Fibroblast of upper back skin (primary cell): ENCODE measurements at places on chromosomes 3 and 15.
A peak's percentile ranks its signal among the peaks of the same experiment; 100 is the strongest.

DNA sequence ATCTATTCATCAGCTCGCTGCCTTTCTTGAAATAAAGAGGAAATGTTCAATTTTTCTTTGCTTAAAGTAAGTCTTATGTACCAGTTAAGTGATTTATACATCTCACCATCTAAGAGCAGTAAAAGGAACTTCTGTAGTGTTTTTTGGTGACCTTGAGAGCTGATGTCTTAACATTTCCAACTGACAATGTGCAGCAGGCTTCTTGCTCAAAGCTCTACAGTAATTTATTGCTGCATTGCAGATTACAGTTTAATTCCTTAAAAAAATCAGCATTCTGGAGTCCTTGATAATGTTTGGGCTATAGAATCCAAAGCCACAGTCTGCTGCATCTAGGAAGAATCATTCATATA, 61.6 kb downstream of the DIPK2A start:
- no peak for DNase-seq

DNA sequence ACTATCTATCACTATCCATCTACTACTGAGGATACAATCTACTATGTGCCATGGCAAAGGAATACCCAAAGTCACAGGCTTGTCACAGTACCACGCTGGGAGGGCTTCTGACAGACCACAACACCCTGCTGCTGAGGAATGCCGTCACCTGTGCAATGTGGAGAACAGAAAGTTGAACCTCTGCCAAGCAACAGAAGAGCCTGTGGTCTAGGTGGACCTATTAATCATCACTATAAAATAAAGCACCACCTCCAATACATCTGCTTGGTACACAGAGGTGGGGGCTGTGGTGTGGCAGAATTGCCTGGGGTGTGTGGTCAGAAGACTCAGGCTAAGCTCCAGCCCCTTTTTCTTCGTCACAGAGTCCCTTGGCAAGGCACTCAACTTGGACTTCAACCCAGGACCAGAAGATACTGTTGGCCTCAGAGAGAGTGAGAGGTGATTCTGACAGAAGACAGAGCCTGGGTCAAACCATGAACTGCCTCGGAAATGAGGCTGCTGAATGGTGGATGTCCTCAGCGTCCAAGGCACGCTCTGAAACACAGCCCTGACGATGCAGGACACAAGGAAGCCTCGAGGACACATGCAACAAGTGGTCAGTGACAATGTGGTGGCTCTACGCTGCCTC, 189.4 kb upstream of the CHRNA7 start:
- DNase-seq, result no peak

GRCh38 chr3:53162672-53163443, 1.8 kb downstream of the PRKCD start:
- no peak for DNase-seq

DNA sequence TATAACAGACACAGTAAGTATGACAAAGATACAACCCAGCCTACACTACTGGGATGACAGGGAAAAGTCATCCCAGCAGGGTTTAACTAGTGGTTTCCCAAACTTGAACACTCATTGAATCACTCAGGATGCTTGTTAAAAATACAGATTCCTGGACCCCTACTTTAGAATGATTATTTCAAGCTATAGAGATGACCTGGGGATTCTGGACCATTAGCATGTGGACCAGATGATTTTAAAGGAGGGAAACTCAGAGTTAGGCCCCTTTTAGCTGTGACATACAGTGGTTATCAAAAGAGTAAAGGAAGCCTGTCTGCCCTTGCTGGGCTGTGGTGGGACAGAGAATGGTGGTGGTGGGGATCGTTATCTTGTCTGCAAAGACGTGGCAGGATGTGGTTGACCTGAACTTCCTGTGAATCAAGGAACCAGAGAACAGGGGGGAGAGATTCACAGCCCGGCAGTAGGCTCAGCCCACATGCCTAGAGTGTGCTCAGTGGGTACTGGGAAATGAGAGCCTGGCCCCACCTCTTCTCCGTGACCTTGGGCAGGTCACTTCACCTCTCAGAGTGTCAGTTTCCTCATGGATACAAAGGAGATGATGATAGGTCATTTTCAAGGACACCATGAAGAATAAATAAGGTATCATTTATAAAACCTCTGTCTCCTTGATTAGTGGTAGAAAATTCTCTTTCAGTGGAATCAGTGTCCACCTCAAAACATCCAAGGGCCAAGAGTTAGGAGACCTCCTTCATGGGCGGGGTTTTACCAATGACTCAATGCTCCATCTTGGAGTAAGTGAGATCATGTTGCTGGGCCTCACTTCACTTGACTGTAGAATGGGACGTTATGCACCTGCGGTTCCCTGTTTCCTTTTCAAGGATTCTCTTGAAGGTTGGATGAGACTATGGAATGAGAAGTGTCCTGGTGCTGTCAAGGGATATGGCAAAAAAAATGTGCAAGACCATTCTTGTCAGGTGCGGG, 306.5 kb downstream of the RPLP1 start:
- peak; percentile 58 for DNase-seq

DNA sequence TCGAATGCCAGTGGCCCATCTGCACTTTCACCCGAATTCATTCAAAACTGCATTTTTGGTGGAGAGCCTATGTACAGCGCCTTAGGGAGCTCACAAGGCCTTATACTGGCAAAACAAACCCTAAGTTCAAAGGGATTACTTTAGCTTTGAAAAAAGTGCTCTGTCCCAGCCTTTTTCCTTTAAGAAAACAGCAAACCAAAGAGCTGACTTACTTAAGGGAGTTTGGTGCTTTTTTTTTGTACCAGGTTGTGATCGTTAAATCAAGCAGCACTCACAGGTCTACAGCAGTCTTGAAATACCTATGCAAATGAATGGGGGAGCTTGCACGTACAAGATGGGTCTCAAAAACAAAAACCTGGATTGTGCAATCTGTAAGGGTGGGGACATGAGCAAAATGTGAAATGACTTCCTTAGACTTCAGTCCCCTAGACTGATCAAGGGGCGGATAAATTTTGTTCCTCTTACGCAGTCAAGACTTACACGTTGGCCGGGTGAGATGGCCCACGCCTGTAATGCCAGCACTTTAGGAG, 11.6 kb upstream of the PIK3CB start:
- DNase-seq, result no peak

DNA sequence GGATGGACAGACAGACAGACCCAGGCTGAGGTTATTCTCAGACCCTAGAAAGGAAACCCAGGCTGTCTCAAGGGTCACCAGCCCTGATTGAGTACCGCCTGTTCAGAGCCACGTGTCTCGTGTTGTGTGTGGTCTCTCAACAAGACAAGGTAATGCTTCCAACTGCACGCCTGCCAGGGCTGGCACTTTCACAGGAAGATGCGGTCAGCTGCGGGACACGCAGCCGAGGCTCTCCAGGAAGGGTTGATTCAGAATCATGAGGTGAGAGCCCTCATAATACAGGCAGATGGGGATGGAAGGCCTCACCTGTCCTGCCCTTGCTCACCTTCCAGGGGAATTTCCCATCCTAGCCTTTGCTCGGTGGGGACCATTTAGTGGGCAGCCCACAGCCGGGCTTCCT, 81.4 kb downstream of the TOP2B start:
- no peak for DNase-seq

DNA sequence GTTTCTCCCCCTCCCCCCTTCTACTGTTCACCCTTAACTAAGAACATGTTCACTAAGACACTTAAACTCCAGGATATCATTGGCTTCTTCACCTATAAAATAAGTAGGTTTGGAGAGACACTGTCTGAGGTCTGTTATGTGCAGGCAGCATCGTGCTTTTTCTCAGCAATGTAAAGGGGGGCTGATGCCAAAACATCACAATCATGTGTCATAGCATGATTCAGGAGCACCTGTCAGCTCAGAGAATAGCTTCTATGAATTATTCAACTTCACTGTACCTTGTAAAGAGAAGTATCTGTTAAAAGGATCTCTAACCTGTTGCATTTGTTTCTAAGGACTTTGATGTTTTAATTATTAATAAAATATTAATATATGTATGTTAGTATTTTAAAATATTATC, 211.4 kb upstream of the EPHA3 start:
- DNase-seq, result no peak

DNA sequence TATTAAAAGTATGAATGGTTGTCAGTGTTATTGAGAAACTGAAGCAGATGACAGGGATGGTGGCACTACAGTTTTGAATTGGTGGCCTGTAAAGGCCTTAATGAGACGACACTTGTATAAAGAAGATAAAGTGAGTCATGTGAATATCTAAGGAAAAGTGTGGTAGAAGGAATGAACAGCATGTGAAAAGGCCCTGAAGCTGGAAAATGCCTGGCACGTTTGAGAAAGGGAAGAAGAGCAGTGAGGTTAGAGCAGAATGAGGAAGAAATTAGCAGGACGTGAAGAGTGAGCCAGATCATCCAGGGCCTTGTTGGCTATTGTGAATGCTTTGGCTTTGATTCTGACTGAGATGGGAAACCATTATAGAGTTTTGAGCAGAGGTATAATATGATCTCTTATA, 387.6 kb upstream of the DPH6 start:
- no peak for DNase-seq

GRCh38 chr3:63295806-63296205, 17.7 kb downstream of the SYNPR start:
- DNase-seq, result no peak

DNA sequence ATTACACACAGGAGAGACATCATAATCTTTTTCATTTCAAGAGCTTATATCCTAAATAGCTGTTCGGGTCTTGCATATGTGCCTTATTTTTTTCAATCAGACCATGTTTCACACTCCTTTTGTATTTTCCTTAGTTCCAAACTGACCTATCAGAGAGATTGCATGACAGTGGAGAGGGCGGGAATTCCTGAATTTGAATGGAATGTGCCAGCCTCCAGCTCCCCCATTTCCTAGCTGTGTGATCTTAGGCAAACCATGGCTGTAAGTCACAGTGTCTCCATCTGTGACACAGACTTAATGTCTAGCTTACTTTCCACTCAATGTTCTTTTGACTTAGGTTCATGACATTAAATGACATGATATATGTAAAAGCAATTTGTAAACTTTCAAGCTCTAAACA, 62.0 kb upstream of the CSTA start:
- no peak for DNase-seq

DNA sequence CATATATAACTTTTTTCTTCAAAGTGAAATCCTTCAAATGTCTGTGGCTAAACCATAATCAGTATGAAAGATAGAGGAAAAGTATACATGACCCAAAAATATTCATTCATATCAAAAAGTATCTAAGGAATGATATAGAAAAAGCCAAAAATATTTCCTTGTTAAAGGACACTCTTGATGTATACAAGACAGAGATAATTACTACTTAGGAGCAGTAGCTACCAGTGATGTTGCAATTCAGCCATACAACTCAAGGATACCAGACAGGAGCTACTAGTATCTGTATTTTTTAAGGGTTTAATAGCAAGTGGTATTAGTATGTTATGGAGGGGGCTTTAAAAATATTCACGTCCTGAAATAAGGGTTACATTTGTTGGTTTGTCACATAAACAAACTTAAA, 37.0 kb downstream of the FBXL22 start:
- peak; percentile 44 for DNase-seq

GRCh38 chr3:53965291-53965690, 73.6 kb upstream of the SELENOK start:
- DNase-seq, result no peak

- DNase-seq, result no peak
Measured at GRCh38 chr3:34360713-34361112, 562.3 kb downstream of the PDCD6IP start.

DNA sequence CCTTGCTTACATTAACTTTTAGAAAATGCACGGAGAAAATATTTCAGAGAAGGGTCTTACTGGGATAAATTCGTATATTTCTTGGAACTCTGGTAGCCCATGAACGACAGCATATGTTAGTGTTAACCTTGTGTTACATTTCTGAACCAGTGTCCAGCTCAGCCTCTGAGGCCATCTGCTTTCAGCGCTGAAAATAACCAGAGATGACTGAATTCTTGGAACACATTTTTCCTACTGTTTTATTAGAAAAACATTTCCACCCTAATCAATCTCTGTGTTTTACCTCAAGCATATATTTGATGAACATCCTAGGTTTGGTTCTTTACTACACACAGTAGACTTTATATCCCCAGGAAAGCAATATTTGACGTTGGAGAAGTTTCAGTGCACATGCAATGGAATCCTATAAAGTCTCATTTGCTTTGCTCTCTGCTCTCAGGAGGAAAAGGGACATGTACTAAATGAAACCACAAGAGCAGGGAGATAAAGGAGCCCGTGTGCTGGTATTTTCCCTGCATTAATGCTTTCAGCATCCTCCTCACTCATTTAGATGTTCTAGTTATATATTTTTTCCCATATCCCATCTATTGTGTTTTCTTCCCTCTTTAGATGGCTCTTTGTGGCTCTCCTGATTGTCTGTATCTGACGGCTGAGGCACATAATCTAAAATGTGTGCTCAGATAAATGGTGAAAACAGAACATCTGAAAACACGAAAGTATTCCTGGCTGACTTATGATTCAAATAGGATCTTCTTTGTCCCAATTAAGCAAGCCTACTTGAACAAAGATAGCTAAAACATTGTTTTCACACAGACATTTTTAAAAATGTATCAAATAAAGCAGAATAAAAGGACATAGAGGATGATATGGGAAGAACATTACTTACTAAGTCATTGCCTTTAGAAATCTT, 151.7 kb upstream of the KCNMB2 start:
- no peak for DNase-seq

- DNase-seq, result peak; percentile 48
Measured at GRCh38 chr3:149771652-149772271, 19.5 kb upstream of the COMMD2 start.

DNA sequence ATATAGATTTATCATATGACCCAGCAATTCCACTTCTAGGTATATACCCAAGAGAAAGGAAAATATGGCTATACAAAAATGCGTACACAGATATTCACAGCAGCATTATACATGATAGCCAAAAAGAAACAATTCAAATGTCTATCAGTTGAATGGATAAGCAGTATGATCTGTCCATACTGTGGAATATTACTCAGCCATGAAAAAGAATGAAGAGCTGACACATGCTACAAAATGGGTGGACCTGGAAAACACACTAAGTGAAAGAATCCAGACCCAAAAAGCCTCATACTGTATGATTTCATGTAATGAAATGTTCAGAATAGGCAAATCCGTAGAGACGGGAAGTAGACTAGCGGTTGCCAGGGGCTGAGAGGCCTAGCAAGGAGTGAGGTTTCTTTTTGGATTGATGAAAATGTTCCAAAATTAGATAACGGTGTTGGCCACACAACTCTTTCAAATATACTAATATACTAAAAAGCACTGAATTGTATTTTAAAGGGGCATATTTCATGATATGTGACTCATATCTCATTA, 33.4 kb downstream of the FGD5 start:
- no peak for DNase-seq

- no peak for DNase-seq
Measured at GRCh38 chr3:108479224-108479623, 31.2 kb downstream of the MYH15 start.

DNA sequence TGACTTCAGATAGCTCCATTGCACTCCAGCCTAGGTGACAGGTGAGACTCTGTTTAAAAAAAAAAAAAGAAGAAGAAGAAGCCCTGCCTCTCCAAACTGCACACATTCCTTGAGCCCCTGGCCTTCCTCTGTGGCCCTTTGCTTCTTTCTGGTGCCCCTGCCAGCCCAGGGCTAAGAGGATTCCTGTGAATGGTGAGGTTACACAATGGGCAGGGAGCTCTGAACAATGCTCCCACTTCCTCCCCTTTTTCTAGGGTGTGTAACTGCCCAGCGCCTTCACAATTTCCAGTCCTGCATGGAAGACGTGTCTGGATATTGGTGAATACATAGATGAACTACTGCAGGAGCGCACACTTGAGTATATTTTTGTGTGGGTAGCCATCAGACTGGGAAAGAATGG, 3.6 kb upstream of the AMOTL2 start:
- DNase-seq, result no peak

- no peak for DNase-seq
Measured at GRCh38 chr15:52733696-52734255, 54.6 kb upstream of the ATOSA start.

- DNase-seq, result no peak
Measured at GRCh38 chr3:32106929-32107362, 526 bp downstream of the GPD1L start.
